ENCODE measurements at places on chromosomes 7 and 10. TPM values are rescaled to one million over a fixed set of nuclear protein-coding genes. Genes with fewer than 3 reads are reported as not detected.

LRRTM3 gene
- not detected for total RNA-seq

VIPR2 gene
- not detected for total RNA-seq

CLCN1 gene
- not detected for total RNA-seq

MALSU1 gene
- total RNA-seq = 86.2 TPM
